ENCODE measurements at places on chromosomes 12 and 14.

- no peak for DNase-seq
Observed at GRCh38 chr14:30440961-30441360, 118.0 kb upstream of the G2E3 start.

DNA sequence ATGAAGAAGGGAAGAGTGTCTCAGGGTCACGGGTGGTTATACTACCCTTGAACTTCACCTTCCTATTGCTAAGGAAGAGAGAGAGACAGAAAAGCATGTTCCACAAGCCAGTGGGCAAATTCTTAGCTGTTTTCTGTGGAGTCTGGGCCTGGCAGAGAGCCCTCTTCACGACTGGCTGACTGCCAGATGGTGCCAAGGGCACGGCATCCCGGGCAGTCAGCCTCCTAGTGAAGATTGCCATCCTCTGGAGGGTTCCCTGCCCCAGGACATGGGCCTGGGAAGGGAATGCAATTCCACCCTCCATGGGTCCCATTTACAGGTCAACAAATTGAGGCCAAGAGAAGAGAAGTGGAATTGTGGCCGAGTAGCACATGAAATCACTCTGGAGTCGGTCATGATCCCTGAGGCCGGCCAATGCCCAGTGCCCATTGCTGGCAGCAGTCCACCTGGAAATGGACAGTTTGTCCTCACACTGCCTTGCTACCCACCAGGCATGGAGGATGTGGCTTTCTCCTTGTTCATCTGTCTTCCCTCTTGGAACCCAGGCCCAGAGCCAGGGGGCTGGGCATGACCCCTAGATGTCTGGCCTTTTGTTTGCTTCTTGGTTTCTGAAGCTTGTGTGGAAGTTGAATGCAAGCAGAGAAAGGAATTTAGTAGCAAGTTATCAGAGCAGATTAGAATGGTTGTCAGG is 9.9 kb downstream of the TUNAR start:
- no peak for DNase-seq

GRCh38 chr14:23252420-23253333 is 14.9 kb downstream of the RNF212B start:
- DNase-seq, result no peak

GRCh38 chr12:106174876-106175275 is 36.1 kb upstream of the NUAK1 start:
- no peak for DNase-seq

DNA sequence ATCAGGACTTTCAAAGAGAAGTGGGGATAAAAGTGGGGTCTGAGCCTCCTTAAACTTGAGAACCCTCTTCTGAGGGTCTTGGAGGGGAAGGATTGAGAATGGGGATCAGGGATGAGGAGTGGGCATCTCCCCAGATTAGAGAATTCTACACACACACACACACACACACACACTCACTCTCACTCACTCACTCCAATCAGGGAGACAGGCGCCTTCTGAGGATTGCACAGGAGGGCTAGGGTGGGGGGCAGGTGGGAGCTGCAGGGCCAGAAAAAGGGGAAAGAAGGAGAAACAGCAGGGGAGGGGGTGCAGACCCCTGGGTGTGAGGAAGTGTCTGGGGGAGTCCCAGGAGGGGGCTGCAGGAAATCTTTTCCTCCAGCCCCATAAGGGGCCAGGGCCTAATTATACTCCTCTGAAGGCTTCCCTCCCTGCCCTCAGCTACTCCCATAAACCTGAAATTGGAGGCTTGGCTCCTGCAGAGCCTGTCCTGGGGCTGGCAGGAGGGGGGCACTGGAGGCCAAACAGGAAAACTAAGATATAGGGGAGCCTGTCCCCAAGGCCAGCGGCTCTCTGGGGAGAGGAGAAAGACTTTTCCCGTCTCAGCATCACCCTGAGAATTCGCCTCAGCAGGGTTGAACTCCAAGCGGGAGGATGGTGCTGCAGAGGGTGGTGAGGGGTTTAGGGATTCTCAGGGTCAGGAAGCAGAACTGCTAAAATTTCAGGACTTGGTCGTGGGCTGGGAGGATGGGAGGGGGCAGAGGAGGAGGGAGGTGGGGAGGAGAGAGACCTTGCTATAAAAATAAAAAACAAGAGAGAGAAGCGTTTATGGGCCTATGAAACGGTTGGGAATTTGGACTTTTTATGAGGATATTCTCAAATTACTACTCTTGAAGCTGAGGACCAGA is 1.6 kb downstream of the HOXC9 start:
- DNase-seq, result no peak

GRCh38 chr12:25089738-25090137 is 105.2 kb downstream of the DNAI7 start:
- DNase-seq, result no peak

GRCh38 chr14:102210421-102211042 is 70.8 kb downstream of the WDR20 start:
- DNase-seq, result no peak

- DNase-seq, result no peak
Observed at GRCh38 chr14:58460772-58461171, 33.3 kb downstream of the KIAA0586 start.

DNA sequence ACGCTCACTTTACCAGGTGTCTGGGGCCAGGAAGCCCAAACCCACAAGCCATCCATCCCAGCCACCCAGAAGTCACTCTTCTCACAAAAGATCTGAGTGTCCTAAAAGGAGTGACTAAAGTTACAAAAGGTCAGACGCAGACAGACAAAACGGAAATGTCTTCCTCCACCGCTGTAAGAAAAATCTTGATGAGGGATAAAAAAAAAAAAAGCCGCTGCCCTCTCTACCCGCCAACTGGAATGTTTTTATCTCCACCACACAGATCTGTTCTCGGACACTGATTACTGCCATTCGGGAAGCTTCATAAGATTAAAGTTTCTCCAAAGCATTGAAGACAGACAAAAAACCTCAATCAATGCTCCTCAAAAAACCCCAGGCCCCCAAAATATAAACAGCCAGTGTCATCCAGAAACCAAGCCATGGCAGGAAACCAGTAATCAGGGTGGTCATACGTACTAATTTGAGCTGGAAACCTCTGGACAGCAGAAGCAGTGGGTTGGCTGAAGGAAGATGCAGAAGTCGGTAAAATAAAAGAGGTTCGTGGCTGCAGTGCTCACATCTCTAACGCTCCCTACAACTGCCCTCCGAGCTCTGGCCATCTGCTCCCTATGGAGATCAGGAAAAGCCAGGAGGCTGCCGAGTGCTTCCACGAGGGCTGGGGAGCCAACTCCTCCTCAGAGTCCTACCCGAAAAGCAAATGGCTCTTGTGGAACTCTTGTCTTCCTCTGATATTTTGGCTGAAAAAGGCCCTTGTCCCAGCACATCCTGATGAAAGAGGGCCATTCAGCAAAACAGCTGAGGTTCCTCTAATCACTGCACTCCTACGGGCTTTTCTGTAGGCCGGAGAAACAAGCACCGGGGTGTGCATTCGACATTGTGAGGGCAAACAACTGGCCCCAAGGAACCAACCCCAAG is 30.3 kb downstream of the SSH1 start:
- DNase-seq, result no peak

GRCh38 chr14:94164685-94165431 is 9.3 kb upstream of the PPP4R4 start:
- DNase-seq, result no peak

GRCh38 chr12:50825372-50825838 is 17.3 kb upstream of the TMPRSS12 start:
- no peak for DNase-seq

- no peak for DNase-seq
Observed at GRCh38 chr12:39574378-39574777, 45.2 kb downstream of the ABCD2 start.

DNA sequence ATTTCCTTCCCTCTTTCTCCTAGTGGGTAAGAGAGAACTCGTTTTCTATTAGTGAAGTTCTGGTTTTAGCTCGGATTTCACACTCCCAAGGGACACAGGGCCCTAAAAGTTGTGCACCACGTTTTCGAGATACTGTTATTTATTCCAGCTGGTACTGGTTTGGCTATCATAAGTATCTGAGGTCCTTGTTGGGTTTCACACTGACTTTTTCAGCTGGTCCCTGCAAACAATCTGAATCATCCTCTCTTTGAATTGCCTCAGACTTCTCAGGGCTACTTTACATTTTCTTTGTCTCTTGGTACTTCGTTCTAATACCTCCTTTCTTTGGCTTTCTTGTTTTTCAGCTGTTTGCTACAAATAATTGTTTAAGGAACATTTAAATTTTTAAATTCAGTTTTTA is 75.7 kb downstream of the SCN8A start:
- no peak for DNase-seq

Data from NCI-H1436 treated with DMSO at 0.1 percent for 48 hours (cell line).